ENCODE measurements at places on chromosomes 3 and 15.

DNA sequence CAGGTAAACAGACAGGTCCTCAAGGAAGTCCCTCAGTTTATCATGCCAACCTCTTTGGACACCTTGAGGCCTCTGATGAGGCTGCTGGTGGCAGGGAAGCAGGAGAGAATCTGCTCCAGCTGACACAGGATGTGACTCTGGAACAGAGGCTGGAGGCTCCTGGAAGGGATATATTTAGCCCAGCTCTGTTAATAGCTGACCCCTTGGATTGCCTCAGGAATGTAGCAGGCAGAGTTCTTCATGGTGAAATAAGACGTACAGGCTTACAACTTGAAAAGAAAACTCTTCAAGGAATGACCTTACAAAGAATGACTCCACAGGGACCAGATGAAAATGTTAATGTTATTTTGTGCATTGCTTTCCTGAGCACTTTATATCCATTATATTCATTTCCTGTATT, 90.5 kb downstream of the AQP9 start:
- no peak for DNase-seq

DNA sequence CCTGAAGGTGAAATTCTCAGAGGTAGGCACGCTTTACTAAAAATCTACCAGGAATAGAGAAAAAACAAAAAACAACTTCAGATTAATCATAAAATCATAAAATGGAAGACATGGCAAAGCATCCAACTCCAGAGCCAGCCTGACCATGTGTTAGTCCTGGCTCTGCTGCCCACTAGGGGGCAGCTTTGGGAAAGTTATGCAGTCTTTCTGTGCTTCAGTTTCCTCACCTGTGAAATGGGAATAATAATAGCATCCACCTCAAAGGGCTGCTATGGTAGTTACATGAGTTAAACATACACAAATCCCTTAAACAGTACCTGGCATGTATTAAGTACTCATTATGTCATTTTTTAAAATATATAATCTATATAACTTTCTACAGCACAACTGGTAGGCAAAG, 52.3 kb downstream of the WNT5A start:
- DNase-seq: no peak

DNA sequence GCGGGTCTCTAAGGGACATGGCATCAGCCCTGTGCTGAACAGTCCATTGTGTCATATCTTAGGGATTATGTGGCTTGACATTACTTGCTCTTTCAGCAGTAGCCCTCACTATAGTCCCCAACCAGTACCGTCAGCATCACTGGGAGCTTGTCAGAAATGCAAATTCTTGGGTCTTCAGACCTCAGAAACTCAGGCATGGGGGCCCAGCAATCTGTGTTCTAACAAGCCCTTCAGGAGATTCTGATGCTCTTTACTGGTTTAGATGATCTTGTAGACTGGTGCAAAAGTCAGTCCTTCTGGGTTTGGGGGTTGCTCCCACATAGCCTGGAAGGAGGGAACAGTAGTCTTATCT, 39.0 kb upstream of the TRAK1 start:
- no peak for DNase-seq

GRCh38 chr15:80755885-80756284, 23.3 kb upstream of the CEMIP start:
- DNase-seq: no peak

DNA sequence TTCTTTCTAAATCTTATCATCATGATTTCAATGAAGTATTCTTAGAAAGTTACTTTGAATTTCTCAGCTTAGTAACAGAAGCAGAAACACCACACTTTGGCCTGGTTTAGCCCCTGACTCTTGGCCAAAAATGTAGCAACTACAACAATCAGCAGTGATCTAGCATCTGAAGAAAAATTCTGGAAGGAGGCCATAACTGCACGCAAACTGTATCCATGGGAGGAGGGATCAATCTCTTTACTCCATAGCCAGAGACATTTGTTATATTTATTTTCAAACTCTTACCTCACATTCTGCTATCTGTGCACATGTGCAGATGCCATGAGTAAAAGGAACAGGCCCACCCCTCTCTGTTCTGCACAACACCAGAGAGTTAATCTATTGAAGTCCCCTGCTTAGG, 251.0 kb upstream of the P2RY1 start:
- no peak for DNase-seq

DNA sequence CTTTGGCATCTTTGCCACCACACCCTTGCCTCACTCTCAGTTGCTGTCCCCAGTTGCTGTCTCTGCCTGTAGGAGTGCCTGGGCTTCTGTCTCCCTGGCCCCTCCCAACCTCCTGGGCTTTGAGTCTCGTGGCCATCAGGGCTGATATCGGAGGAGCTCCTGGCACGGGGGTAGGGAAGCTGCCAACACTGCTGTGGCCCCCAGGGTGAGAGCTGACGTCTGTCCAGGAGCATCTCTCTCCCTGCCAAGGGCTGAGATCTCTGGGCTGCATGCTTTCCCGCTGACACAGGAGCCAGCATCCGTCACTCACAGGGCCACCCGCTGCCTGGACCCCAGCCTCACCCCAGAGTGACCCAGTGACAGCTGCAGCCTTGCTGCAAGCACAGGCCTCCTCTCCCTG, 47.4 kb downstream of the EXOG start:
- DNase-seq: no peak

GRCh38 chr3:59240666-59241255, 190.9 kb upstream of the CFAP20DC start:
- DNase-seq: no peak

GRCh38 chr15:91515188-91515754, 338.2 kb upstream of the SLCO3A1 start:
- no peak for DNase-seq

- DNase-seq: no peak
Measured at GRCh38 chr15:101390060-101390459, 95.0 kb upstream of the SNRPA1 start.

GRCh38 chr3:147419781-147420224, 10.6 kb downstream of the ZIC1 start:
- no peak for DNase-seq

DNA sequence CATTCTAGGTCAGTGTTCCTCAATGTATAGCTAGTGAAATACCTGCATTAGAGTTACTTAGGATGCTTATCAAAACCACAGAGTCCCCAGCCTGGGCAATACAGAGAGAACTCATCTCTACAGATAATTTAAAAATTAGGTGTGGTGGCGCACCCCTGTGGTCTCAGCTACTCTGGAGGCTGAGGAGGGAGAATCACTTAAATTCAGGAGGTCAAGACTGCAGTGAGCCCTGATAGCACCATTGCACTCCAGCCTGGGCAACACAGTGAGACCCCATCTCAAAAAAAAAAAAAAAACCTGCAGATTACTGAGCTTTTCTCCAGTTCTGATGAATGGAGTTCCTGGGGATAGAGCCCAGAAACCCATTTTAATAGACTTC, 10.1 kb upstream of the MINDY2 start:
- DNase-seq: no peak

- DNase-seq: no peak
Measured at GRCh38 chr3:126311338-126311978, 45.8 kb downstream of the KLF15 start.

GRCh38 chr15:53197426-53197839, 407.3 kb upstream of the ONECUT1 start:
- no peak for DNase-seq

Measured in activated naive CD4-positive, alpha-beta T cell (primary cell).